CD4-positive, alpha-beta memory T cell (primary cell): ENCODE measurements at places on chromosomes 7 and 10. TPM values are rescaled to one million over a fixed set of nuclear protein-coding genes. Genes with fewer than 3 reads are reported as not detected.

Gene GPR146
- 8.8 TPM for total RNA-seq

Gene PTPN20
- 1.0 TPM for total RNA-seq

Gene EBLN1
- not detected for total RNA-seq

Gene AOC1
- total RNA-seq = not detected

Gene CPN1
- total RNA-seq = not detected

Gene MGMT
- total RNA-seq = 21.2 TPM

Gene CNNM1
- total RNA-seq = 0.47 TPM

Gene DPYSL4
- 0.58 TPM for total RNA-seq

Gene GSTO1
- total RNA-seq = 54.7 TPM

Gene NCF1
- 6.8 TPM for total RNA-seq

Gene CUBN
- total RNA-seq = 8.5 TPM

Gene ASZ1
- total RNA-seq = not detected

Gene NPTX2
- not detected for total RNA-seq

Gene SH2D4B
- 0.17 TPM for total RNA-seq

Gene COPS6
- 89.2 TPM for total RNA-seq

Gene OAT
- total RNA-seq = 39.3 TPM

Gene FAM25A
- not detected for total RNA-seq

Gene SPDYE18
- 2.8 TPM for total RNA-seq

Gene GLI3
- total RNA-seq = not detected

Gene GPR26
- total RNA-seq = not detected

Gene ANKRD61
- not detected for total RNA-seq

Gene RNF148
- not detected for total RNA-seq

Gene TMEM243
- total RNA-seq = 103 TPM
